ENCODE measurements at places on chromosomes 1 and 21. TPM values are rescaled to one million over a fixed set of nuclear protein-coding genes. Genes with fewer than 3 reads are reported as not detected.

The PIGK gene
- 26.5 TPM for total RNA-seq

DNA sequence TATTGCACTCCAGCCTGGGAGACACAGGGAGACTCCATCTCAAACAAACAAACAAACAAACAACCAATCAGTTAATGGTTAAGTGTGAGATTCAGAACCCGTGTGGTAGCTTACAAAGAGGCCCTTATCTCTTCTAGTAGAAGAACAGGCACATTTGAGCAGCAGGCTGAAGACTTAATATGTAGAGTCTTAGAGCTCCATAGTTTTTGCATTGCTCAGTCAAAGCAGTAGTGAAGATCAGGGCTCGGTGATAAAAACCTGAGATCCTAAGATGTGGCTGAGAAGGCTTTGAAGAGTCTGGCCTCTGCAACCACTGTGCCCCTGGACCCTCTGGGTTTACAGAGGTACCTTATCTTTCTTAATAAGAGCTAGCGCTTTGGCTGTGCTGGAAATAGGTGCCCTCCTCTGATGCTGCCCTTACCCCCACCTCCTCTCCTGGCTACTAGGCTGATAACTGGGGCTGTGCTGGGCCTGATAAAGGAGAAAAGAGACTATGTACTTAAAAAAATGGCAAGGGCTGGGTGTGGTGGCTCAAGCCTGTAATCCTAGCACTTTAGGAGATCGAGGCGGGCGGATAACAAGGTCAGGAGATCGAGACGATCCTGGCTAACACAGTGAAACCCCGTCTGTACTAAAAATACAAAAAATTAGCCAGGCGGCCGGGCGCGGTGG is 10.5 kb upstream of the UCK2 start:
- no peak overlapping the region for H3K4me3 ChIP-seq
- DNase-seq, result no peak
- H3K27ac ChIP-seq, result no peak overlapping the region
- H3K27me3 ChIP-seq, result peaks cover 2% of the 10 kb centered on the region
- no peaks in the 10 kb centered on the region for H3K4me1 ChIP-seq
- H3K36me3 ChIP-seq, result no peaks in the 10 kb centered on the region

The PALMD gene
- not detected for total RNA-seq

DNA sequence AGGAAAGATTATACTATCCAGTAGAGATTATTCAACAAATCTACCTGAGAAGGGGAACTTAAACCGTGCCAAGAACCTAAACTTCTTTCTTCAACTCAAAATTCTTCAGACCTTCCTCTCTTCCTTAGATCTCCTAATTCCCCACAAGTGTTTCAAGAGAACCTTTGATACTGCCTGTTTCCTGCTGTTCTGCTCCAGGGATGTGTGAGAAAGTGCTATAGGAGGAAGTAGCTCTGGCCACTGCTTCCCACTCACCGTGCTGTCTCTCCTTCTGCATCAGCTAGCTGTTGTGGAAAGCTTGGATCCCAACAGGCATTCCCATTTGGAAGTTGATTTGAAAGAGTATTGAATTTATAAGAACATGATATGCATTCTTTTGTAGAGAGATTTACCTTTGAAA is 4.5 kb upstream of the NOS1AP start:
- H3K27ac ChIP-seq, result no peak overlapping the region
- H3K4me3 ChIP-seq, result no peak overlapping the region
- no peak for DNase-seq
- H3K4me1 ChIP-seq, result peaks cover 4% of the 10 kb centered on the region

The C1QB gene
- not detected for total RNA-seq

The PKN2 gene
- total RNA-seq, result 16.2 TPM

GRCh38 chr1:1782399-1783221 is 4.3 kb upstream of the NADK start:
- H3K36me3 ChIP-seq, result peaks cover 16% of the 10 kb centered on the region
- no peaks in the 10 kb centered on the region for H3K27me3 ChIP-seq
- no peak overlapping the region for H3K4me3 ChIP-seq
- peaks cover 44% of the 10 kb centered on the region for H3K4me1 ChIP-seq
- peak; percentile 50 for DNase-seq

Measured in activated CD4-positive, alpha-beta memory T cell treated with anti-CD3 and anti-CD28 coated beads for 36 hours (primary cell).